Right lung (tissue), 10 donors: ENCODE measurements at places on chromosomes 12 and 14.
A peak's percentile ranks its signal among the peaks of the same experiment; 100 is the strongest.

- DNase-seq, result peak; percentile 44
Measured at GRCh38 chr12:52813885-52814709, at the start of gene KRT4. Gene KRT4 (minus strand): TSS chr12:52814116. CDS start chr12:52814058, 58 bp downstream.

GRCh38 chr14:90388437-90388836 lies 8.4 kb upstream of the CALM1 start:
- no peak for DNase-seq

DNA sequence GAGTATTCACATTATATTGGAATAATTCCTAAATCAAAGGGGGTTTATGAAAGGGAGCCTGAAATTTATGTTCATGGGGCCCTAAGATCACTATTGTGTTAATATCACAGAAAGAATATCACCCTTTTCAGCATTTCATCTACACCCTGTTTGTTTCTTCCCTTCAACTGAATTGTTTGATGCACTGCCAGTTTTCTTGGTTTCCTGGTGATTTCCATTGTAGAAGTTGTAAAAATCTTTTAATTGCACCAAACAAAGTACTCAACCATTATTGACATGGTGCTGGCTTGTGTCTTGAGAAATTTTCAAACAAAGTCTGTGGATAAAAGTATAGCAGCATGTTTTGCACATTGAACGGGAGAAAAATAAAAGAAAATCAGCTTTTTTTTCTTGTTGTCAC lies 154.8 kb upstream of the PRKD1 start:
- no peak for DNase-seq

DNA sequence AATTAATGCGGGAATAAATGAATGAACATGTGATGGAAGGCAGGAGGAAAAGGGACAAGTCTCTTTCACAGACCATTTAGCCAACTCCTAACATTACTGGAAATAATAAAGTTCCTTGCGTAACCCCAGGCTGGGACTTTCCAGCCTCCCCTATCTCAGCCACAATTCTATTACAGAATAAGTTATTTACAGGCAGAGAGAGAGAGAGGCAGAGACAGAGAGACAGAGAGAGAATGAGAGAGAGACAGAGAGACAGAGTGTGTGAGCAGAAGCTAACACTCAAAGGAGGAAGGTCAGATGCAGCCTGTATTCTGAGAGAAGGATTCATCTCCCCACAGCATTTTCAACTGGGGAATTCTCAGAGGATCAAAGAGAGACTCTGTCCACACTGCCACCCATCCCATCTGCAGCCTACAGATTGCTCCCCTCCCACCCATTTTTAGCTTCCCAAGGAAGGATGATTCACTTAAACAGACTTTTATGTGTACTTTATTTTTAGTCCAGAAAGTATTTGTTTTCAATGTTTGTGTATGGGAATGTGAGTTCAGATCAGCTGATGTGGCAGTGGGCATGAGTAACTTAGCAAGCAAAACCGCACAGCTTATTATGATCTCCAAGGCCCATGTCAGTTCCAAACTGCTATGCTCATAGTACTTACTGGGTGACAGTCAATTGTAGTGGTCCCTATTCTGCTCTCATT lies 165.7 kb downstream of the CAND1 start:
- no peak for DNase-seq

DNA sequence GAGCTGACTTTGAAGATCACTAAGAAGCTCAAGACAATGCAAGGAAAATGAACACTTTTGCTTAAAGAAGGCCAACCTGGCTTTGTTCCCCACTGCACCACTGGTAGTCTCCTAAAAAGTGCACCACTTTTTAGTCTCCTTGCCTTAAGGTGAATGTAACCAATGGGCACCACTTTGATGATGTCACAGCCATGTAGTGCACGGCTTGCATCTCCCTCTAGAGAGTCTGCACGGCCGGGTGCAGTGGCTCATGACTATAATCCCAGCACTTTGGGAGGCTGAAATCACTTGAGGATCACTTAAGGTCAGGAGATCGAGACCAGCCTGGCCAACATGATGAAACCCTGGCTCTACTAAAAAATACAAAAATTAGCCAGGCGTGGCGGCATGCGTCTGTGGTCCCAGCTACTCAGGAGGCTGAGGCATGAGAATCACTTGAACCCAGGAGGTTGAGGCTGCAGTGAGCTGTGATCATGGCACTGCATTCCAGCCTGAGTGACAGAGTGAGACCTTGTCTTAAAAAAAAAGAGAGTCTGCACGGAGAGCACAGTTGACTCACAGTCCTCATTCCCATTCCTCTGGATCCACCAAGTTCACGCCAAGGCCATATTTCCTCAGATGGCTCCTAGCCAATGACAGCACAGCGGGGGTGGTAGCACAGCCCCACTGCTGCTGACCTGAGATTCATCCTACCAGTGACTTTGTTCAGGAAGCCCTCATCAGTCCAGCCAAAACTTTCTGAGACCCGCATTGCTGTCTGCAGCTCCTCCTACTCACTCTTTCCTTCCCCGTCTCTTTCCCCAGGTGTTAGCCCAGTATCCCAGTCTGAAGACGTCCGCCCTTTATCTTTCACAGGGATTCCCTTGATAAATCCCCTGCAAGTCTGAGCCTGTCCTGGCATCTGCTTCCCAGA lies 16.5 kb upstream of the IFT81 start:
- no peak for DNase-seq

DNA sequence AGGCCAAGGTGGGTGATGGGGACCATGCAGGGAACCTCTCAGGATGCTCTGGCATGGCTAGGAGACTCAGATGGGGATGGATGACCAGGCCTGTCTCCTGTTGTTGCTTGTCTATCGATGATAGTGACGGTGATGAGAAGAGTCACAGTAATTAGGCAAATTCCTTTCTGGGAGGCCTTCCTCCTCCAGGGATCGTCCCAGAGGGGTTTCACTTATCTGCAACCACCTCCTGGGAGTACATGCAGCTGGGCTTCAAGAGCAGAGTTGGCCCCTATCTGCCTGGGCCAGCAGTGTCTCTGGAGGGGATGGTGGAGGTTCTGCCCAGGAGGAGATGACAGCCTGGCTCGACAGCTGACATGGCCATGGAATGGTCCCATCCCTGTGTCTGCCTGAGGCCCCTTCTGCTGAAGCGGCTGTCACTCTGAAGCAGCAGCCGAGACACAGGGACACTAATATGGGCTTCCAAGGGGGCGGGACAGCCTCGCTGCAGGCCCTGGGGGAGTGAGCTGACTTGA lies 27.5 kb upstream of the OAS1 start:
- no peak for DNase-seq

DNA sequence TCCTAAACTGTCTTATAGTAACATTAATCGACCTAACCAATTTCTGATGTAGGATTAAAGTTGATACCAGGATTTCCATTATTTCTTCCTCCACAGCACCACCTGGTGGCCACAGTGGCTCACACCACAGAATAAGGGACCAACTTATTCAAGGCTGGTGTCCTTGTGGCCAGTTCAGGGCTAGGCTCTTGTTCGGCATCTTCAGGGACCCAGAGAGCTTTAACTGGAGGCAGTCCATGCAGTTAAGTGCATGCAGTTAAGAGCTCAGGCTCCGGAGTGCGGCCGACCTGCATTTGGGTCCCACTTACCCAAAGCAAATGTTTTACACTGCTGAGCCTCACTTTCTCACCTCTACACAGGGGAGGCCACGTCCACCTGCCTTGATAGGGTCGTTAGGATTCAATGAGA lies 42.0 kb upstream of the GPR68 start:
- DNase-seq, result peak; percentile 44

GRCh38 chr14:93959239-93960107 lies 16.9 kb downstream of the ASB2 start:
- DNase-seq, result no peak

DNA sequence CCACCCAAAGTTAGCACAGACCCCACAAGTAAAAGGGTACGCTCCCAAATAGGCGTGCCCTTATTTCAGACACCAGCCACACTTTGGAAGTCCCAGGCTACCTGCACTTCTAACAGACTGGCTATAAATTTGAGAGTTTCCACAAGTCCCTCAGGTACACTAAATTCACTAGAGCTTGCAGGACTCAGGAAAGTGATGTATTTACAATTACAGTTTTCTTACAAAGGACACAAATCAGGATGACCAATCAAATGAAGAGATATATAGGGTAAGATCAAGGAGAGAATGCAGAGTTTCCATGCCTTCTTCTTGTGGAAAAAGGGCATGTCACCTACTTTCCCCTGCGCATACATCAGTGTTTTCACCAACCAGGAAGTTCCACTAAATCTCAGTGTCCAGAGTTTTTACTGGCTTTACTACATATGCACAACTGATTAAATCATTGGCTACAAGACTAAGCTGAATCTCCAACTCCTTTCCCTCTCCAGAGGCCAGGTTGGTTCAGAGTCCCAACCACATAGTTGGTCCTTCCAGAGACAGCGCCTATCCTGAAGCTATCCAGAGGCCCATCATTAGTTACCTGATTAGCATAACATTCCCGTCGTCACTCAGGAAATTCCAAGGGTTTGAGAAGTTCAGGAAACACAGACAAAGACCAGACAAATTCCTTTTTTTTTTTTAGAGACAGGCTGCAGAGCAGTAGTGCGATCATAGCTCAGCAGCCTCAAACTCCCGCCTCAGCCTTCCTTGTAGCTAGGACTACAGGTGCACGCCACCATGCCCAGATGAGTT lies 84.2 kb downstream of the DENND5B start:
- DNase-seq, result no peak

- no peak for DNase-seq
Measured at GRCh38 chr14:68627868-68628604, 164.8 kb downstream of the ZFP36L1 start.

DNA sequence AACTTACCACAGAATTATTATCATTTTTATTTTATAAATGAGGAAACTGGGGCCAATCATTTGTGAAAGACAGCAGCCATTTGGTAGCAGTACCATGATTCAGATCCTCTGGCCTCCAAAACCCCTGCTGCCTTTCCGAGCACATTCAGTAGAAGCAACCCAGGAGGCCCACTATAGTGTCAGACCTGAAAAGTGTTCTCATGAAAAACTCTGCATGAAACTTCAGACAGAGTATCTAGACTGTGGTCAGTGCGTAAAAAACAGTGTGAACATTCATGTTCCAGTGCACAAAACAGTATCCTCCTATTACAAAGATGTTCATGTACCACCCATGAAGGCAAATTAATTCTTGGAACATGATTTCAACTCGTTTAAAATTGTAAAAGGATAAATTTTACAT lies 112.0 kb downstream of the EPS8 start:
- DNase-seq, result no peak

DNA sequence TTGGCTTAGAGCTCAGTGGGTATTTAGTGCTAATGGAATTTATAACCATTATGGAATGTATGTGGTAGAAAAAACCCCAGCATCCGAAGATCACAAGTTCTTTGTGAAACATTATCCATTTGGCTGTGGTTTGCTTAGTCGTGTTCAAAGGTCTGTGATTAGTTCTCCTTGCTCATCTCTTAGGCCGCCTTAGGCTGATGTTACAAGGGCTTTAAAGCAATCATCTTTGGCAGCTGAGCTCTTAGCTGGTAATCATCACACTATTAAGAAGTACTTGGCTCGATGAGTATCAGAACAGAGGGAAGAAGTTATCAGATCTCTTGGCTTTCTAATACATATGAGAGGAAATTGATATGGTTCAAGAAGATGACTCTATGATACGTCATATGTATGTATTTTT lies 124.1 kb upstream of the E2F7 start:
- no peak for DNase-seq

DNA sequence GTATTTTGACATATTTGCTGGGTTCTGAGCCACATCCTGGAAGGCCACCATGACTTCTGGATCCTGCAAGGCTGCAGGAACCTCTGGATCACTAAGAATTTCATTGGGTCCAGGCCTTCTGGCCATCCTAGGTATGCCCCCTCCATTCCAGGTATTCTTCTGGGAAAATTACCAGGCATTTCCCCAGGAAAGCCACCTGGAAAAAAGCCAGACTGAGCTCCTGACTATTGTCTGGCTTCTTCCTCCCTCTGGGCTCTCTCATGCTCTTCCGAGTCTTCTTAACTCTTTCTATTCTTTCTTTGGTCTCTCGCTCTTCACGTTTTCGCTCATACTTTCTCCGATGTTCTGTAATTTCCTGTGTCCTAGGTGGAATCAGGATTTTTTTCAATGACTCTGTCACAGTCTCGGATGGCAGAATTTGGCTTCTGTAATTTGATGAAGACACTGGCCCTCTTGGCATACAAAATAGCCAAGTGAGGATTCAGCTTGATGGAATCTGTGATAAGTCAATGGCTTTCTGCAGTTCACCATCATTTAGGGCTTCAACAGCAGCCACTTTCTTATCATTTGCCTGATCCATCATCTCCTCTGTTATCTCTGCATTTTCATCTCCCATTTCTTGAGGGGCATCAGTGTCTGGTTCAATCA lies 42.6 kb downstream of the ATP23 start:
- no peak for DNase-seq

DNA sequence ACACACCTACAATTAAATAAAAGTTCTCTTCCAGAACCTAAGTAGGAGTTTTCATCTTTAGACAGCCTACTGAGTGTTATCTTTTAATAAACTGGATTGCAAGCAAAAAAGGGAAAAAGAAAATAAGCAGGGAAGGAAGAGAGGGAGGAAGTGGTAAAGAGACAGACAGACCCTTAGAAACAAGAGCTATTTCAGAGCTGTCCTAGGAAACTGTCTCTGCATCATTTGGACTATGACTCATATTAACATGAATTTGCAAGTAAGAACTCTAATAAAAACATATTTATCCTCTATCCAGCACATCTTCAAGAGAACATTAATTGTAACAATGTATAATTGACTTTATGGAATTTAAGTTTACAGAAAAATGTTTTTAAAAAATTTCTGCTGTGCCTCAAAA lies 438.8 kb upstream of the USP15 start:
- DNase-seq, result no peak

- DNase-seq, result no peak
Measured at GRCh38 chr12:127398016-127398710, 868.8 kb upstream of the TMEM132C start.

DNA sequence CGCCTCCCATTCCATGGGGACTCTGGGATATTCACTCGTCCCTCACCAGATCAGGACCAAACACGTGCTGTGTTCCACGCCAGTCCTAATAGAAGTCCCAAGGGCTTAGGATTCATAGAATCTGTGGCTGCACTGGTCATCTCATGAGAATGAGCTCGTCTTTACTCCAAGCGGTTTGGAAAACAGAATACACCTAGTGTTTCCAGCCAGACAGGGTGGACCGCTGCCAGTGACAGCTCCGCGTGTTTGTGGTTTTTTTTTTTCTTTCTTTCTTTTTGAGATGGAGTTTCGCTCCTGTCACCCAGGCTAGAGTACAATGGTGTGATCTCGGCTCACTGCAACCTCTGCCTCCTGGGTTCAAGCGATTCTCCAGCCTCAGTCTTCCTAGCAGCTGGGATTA lies 75.1 kb downstream of the GLT1D1 start:
- no peak for DNase-seq

DNA sequence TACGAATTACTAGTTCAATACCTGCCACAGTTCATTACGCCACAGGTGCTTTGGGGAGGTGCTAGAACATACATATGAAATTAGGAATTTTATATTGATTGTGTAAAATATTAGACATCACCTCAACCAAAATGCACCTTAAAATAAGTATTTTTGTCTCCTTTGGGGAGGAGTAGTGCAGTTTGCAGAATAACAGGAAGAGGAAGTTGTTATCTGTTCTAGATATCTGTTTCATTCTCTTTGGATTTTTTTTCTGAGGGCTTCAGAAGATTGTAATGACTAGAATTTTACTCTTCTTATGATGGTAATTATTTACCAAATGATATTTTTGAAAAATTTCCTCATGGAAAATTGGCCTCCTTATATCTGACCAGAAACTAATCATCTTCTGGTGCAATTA lies 9.9 kb upstream of the GYS2 start:
- no peak for DNase-seq

- no peak for DNase-seq
Measured at GRCh38 chr12:69068448-69068847, 135.5 kb upstream of the CPM start.

GRCh38 chr14:49992901-49993339 lies 100.0 kb downstream of the ARF6 start:
- no peak for DNase-seq
